ENCODE measurements at places on chromosomes 11 and 22.

DNA sequence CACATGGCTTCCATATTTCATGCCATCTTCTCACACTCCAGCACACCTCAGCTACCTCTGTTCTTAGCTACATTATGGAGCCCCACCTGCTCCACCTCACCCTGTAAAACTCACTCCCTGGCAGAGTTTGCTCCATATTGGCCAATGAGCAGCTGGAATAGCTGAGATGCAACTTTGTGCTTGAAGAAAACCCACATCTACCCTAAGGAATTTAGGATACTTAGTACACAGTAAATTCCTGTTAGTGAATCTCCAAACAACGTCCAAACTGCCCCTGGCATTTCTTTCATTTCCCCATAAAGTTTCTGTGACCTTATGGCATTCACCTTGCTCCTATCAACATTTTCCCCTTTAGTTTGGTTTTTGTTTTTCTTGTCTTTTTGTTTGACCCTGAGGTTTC, 2.2 kb upstream of the VWCE start:
- no peak for DNase-seq

GRCh38 chr11:11657218-11657955, 35.6 kb upstream of the GALNT18 start:
- DNase-seq: no peak

- no peak for DNase-seq
Measured at GRCh38 chr22:19888131-19888746, 33.6 kb upstream of the GNB1L start.

GRCh38 chr11:68053117-68053516, 14.3 kb downstream of the TCIRG1 start:
- DNase-seq: no peak

DNA sequence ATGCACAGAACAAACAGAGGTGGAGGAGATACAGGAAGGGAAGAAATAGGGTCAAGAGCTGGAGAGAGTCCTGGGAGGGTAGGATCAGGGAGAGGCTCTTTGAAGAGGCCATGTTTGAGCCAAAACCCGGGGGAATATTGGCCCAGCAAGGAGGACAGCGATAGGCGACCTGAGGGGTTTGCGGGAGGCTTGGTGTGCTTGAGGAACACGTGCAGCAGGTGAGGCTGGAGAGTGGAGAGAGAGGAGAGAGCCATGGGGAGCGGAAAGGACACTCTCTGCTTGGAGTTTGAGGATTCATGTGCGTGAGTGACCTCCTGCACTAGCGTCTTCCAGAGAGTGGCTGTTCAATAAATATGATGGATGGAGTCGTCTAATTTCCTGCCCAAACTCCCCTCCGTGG, 4.7 kb upstream of the B3GAT1 start:
- no peak for DNase-seq

DNA sequence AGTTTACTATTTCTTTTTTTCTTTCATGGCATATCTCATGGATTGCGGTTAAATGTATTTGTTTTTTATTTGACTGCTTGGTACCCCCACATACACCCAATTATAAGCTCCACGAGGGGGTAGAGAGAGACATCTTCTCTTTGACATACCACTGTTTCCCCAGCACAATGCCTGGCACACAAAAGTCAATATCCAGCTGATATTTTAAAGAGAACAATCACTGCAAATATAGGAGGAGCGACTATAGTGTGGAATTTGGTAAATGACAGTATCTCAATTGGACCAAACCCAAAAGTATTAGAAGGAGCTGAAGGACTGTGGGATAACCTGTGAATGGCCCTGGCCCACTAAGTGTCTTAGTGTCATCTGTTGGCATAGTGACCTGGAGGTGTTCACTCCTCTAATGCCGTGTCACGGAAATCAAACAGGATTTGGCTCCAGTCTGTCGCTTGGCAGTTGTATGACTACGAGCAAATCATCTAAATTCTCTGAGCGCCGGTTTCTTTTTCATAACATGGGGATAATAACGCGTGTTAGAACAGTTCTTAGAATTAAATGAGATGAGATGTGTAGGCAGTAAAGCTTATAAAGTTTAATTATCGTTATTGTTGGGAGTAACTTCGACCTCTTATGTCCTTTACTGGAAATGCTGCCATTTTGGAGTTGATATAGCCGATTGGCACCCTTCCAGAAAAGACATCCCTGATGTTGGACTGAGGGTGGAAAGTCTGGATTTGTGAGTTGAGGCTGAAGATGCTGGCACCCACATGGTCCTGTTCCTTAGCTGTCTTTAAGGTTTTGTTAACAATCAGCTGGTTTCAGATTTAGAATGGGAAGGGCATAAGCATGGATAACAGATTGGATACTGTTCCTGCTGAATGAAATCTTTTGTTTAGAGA, 144.5 kb downstream of the DBX1 start:
- DNase-seq: no peak

- no peak for DNase-seq
Measured at GRCh38 chr11:125364121-125364826, 131.8 kb downstream of the FEZ1 start.

DNA sequence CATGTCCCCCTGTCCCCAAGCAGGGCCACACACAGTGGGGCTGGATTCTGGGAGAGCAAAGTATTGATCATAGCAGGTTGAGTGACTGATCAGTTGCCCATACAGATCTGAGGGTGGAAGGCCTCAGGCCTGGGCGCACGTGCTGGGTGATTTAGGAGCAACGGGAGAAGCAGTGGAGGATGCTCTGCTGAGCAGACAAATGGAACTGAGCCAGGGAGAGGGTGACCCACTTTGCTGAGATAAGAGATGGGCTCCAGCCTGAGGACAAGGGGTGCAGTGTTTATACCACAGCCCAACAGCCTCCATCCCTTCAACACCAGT, 15.0 kb downstream of the GNAZ start:
- DNase-seq: no peak

DNA sequence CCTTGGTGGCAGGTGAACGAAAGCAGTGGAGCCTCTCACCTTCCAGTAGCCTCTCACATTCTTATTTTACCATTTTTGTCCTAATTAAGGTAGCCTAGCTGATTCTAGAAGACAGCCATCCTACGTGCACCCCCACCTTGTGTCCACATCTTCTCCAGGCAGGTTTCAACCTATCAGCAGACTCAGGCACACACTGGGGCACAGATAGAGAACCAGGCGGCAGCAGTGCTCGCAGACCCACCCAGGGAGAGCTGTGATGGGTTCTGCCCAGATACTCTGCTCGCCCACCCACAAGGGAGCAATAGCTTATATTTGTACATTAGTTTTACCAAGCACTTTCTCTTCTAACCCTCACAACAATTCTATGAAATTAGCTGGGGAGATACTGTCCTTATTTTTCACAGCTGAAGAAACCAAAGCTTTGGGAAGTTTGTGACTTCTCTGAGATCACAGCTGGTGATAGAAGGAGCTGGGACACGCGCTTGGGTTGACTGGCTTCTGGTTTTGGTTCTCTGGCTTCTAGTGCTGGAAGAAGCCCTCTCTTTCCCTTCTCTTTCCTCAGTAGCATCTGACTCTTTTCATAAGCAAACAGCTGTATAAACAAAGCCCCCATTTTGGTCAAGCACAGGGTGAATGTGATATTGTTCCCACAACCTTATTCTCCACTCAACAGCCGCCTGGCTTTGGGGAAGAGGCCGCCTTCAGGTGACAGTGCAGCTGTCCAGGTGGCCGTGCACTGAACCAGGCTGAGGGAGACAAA, 36.9 kb downstream of the PPP2R1B start:
- no peak for DNase-seq

- DNase-seq: no peak
Measured at GRCh38 chr11:119752946-119753345, 23.9 kb upstream of the NECTIN1 start.

- no peak for DNase-seq
Measured at GRCh38 chr11:112881461-112881860, 79.8 kb upstream of the NCAM1 start.
